Omental fat pad (tissue), 4 donors: ENCODE measurements at places on chromosomes 3 and 15. TPM values are rescaled to one million over a fixed set of nuclear protein-coding genes. Genes with fewer than 3 reads are reported as not detected.

ZNF770 gene
- total RNA-seq: 23.8 TPM

- no peak for DNase-seq
Measured at GRCh38 chr3:132164469-132165092, 129.8 kb upstream of the CPNE4 start.

DNA sequence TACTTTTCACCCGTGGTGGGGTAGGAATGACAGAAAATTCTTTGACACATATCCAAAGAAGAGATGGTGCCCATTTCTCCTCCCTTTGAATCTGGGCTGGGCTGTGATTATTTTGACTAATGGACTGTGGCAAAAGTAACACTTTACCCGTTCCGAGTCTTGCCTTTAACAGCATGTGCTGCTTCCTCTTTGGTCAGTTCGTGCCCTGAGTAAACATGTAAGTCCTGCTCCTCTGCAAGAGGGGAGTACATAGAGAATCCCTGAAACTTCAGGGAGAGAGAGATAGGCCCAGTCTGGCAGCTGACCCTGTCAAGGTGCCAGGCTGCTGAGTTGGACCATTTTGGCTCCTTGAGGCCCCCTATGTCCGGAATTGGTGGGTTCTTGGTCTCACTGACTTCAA, 243.1 kb downstream of the EPHB1 start:
- no peak for DNase-seq

DNA sequence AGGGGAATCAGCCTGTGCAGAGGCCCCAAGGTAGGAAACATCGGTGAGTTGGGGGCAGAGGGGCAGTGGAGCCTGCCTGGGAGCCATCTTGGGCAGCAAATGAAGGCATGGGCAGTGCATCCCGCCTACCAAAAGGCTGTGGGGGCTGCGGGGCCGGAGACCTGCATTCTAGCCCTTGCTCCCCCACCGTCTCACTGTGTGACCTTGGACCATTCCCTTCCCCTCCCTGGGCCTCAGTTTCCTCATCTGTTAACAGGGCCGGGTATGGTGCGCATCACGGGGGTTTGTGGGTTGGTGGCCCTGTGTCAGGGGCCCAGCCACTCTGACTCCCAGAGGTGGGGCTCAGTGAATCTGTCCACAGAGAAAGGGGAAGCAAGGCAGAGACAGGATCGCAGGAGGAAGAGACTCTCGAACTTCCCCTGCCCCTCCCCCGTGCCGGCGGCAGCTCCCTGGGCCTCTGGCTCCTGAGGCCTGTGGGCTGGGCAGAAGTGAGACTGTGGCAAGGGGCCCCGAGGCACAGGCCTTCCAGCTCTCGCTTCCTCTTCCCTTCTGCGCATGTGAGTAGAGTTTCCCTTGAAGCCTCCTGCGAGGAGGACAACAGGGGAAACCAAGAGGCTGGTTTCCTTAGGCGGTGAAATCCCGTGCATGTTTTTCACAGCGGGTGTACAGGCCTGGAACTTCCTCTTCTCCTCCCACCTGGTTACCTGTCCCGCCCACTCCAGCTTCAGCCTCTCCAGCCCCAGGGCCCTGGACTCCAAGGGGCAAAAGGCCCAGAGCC, 42.9 kb downstream of the IDH2 start:
- no peak for DNase-seq

DNA sequence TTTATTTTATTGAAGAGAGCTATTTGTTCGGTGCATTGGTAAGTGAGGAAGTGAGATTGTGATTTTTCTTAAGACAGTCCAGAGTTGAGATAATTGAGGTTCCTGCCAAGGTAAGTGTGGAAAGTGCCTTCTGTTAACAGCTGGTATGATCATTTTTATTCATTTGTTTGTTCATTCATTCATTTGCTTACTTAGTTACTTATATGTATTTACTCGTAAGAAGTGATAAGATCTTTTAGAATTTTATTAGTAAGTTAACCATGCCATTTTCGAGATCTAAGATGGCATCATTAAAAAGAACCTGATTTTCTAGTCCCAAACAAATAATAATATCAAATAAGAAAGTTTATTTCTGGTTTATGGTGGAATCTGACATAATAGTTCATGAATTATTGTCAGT, 150.0 kb downstream of the GHSR start:
- DNase-seq: no peak

DNA sequence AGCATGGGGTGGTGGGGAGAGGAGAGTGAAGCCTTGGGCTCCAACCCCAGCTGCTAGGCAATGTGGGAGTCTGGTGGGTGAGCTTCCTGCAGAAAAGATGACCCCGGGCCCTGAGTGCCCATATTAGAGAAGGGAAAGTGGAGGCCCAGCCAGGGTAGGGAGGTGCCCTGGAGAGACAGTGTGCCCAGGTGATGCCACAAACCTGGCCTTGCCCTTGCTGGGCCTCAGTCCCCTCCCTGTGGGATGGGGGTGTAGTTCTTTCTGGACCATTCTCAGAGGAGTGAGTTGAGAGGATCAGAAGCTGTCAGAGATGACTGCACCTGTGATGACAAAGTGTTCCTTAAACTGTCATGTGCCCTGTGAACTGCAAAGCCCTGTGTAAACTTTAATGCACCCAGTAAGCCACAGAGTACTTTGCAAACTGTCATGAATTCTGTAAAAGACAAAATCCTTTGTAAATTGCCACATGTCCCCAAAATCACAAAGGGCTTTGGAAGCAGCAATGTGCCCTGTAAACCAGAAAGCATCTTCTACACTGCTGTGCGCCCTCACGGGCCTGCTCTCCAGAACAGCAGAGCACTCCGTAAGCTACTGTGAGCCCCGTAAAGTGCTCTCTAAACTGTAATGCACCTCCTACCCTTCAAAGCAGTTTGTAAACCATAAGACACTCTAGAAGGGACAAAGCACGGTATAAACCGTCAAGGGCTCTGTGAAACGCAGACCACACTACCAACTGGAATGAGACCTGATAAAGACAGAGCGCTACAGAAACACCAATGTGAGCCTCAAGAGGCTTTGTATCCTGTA, 51.3 kb upstream of the FGD5 start:
- DNase-seq: no peak

IL16 gene
- 45.8 TPM for total RNA-seq

TF gene
- 27.3 TPM for total RNA-seq

DNA sequence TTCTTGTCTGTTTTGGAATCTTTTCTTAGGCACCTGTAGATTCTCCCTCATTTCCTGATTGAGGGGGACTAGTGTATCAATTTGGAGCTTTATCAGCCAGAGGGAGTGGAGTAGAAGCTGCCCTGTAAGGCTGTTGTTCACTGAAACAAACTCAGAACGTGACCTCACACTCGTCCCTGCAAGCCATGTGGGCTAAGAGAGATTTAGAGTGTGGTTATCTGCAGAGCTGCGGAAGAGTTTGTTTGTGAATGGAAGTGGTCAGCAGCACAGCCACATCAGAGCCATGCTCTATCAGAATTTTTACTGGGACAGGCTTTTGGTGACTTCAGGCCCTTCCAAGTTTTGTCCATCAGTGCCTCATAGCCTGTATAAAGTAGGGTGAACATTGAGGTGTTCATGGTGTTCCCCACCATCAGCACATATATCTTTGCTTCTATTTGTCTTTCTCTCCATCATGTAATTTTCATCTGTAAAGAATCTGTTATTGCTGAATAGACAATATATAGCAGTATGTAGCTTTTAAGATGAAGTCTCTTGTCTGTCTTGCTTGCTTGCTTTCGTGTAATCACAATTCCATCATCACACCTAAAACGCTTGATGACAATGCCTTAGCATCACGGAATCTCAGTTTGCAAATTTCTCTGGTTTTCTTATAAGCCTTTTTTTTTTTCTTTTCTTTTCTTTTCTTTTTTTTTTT, 37.0 kb downstream of the LARS2 start:
- DNase-seq: no peak

DNA sequence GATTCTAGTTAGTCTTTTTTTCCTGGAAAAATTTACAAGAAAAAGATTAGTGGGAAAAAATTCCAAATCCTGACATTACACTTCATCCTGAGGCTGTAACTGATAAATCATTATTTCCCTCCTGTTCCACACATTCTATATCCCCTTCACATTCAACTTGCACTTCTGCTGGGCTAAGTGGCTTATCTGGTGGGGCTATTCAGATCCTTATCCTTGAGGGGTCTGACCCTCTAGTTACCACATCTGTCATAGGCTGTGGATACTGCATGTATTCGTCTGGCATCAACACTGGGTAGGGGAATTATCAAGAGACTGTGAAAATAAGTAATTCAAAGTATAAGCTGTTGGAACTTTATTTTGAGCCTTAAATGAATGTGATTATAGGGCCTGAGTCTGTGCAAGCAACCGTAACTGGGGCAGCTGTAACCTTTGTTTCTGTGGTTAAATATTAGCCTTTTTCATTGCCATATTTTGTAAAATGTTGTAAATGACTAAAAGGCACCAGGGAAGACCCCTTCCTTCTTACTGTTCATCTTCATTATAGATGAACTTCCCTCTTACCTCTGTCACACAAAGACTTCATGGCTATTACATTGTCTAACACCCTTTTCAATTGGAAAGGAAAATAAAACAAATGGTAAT, 28.0 kb upstream of the TEX9 start:
- no peak for DNase-seq

PDZRN3 gene
- total RNA-seq: 22.8 TPM

KNL1 gene
- total RNA-seq: 3.5 TPM

DNA sequence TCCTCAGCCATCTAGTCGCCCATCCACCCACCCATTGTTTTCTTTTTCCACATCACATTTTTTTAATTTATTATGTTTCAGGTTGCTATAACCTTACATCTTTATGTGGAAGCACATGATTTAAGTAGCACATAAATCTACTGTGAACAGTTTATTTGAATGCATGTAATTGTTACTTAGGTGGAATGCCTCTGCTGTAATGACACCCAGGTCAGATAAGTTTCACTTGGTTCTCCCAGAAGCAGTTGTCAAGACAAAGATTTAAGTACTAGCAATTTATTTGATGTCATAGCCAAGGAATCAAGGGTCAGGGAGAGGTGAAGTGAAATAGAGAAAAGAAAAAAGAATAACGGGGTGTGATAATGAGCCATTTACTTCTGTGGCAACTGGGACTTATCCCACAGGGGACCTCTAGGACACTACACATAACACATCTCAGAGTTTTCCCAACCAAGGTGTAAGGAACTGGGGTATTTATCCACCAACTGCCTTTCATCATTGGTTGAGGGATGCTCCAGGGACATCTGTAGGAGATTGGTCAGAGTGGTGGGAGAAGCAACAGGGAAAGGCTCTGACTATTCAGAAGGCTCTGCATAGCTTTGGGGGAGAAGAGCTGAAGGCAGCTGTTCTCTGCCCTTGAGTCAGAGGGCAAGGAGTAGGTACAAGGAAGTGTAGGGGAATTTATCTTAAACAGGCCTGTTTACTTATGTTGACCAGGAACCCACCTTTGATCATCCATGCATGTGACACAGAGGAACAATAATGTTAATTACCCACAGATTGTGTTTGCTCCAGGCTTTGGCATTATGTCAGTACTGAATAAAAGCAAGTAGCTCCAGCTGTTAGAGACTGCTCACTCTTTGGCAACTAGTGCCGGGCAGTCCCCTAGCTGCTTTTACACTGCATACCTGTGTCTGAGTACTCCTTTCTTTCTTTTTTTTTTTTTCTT, 94.8 kb downstream of the CD200R1L start:
- DNase-seq: no peak

SPATA12 gene
- total RNA-seq: not detected

DNA sequence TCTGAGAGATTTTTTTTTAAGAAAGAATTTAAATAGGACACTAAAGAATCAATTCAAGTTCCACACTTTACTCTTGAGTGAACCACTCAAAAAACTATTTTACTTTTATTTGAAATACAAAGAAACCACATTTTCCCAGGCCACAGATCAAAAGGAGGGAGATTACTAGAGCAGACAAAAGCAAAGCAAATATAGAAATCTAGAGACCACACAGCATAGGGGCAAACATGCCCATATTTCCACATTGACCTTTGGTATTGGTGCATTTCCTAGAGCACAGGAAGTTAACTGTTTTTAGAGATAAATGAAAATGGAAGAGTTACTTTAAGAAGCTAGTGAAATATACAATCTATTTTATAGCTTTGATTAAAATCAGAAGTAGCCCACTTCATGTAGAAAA, 27.5 kb upstream of the ZCWPW2 start:
- no peak for DNase-seq

GRCh38 chr3:172065527-172065926, 26.1 kb downstream of the FNDC3B start:
- DNase-seq: no peak

DNA sequence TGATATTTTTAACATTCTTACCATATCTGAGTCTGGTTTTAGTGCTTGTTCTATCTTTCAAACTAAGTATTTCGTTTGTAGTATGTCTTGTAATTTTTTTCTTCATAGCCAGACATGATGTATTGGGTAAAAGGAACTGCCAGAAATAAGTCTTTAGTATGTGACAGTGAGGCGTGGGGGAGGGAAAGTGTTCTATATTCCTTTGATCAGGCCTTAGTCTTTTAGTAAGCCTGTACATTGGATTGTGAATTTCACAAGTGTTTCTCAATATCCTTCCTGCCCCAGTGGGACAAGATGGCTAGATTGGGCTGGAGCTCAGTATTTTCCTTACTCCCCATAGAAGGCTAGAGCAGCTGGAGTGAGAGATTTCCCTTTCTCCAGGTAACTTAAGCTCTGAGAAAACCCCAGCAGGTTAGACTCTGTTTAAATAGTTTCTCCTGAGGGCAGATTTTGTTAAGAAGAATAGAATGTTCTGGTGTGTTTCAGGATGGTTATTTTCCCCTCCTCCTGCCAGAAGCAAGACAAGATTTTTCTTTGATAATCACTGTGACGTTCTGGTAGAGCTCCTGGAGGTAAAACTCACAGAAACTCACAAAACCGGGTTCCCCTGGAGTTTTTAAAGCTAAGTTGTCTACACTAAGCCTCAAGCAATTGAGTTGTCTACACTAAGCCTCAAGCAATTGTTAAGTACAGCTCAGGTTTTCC, 140.7 kb upstream of the ARPP21 start:
- no peak for DNase-seq

GRCh38 chr3:174409086-174409743, 449.9 kb upstream of the NAALADL2 start:
- DNase-seq: no peak
